ENCODE measurements at places on chromosomes 1 and 21.

GRCh38 chr21:38258521-38259485 lies 2.0 kb downstream of the KCNJ15 start:
- no peak for DNase-seq

DNA sequence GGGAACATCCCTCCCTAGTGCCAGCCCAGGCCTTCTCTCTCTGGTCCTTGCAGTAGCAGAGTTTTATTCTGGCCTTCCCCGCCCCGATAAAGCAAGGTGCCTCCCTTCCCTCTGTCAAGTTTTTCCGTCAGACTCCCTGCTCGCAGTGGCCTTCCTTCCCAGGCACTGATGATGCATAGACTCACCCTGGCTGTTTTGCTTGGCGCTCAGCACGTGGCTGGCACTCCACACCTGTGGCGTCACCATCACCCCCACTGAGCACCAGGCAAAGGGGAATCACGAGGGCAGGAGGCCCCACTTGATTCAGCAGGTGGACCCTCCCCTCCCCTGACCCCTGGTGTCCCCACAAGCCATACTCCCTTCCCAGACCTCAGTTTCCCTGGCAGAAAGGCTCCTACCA lies 7.4 kb downstream of the SLC26A9 start:
- no peak for DNase-seq

DNA sequence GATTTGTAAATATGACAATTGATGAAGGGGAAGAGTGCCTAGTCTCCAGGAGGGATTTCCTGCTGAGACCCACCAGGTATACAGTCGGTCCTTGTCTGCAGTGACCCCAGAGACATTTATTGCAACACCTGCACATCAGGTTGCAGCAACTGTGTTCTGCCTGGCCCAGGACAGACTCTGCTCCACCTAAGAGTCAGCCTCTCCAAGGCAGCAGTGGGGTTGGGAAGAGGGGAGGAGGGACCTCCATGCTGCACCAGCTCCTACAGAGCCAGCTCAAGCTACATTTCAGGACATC lies 120.4 kb upstream of the IRF2BP2 start:
- DNase-seq, result no peak

DNA sequence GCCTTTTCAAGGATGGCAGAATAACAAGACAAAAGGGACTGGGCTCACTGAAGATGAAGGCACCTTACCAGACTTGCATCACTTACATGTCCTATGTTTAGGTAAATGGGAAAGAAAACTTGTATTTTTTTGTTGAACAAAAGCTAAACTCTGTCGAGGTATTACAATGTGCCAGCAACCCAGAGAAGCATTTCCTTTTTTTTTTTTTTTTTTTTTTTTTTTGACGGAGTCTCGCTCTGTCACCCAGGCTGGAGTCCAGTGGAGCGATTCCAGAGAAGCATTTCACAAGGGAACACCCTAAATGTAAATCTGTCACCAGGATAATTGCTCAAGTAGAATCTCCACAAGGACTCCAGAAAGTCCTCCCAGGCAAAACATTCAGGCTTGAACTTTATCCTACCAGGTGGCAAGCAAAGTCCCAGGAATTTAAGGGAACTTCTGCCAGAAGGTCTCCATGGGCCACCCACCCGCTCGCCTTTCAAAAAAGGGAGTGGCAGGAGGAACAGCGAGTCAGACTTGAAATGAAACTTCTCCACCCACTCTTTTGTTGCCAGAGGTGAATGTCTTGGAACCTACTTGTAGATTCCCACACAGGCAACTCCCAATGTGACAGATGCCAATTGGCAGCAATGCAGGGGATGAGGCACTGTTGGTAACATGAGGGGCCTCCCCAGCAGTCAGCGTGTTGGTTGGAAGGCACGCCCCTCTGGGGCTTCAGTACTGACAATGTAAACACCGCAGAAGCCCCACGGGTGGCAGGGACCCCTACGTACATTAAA lies 125.0 kb downstream of the TIAM1 start:
- no peak for DNase-seq

- DNase-seq, result no peak
Observed at GRCh38 chr1:6257541-6258069, 3.3 kb downstream of the GPR153 start.

- no peak for DNase-seq
Observed at GRCh38 chr1:109995536-109995935, 11.0 kb downstream of the AHCYL1 start.

DNA sequence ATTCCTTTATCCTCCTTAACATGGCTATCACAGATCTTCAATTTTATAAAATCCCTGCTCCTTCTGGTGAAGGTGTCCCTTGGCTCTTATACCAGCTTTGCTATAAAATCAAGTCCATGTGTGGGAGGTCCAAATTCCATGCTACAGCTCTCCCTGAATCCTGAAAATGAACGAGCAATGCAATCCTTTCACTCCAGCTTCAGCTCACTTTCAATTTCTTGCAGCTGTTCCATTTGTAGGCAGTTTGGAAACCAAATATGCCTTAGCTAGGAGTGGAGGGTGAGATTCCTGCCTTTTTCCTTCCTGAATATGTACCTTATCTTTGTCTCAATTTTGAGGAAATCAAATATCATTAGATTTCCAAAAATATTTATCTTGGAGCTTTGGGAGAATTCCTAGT lies 402.6 kb downstream of the TTLL7 start:
- no peak for DNase-seq

GRCh38 chr1:75845576-75845975 lies 48.9 kb downstream of the MSH4 start:
- DNase-seq, result no peak

- no peak for DNase-seq
Observed at GRCh38 chr21:41678924-41679318, 87.9 kb downstream of the RIPK4 start.

DNA sequence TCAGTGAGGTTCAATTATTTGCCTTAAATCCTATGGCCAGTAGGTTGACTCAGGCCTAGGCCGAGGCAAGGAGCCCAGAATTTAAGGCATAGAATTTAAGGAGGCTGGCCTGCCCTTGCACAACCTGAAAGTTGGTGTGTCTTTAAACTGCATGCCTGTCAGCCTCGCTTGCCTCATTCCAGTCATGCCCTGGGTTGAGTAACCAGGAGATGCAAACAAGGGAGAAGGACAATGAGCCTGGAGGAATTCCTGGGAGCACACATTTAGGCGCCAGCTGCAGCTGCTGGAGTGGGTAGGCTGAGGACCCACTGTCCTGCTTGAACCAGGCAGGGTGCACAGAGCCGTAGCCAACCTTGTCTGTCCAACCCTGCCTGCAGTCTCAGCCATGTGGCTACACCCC lies 11.7 kb downstream of the CD2 start:
- no peak for DNase-seq

DNA sequence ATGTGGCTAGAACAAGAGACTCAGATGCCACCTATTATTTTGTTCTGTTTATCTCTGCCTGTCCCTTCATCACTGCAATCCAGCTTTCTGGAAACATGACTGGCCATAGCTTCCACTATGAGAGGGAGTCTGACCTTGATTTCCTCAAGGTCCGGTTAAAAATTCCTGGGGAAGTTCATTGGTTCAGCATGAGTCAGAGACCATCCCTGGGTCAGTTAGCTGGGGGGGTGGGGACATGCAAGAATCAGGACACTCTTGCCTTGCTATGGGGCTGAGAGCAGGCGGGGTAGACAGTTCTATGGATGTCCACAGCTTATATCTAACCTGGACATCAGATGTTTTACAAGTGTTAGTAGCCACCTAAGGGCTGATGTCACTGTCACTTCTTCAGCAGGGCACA lies 81.1 kb downstream of the TENT5C start:
- DNase-seq, result no peak

- DNase-seq, result no peak
Observed at GRCh38 chr1:6743189-6744101, 41.8 kb upstream of the CAMTA1 start.
